ENCODE measurements at places on chromosomes 1 and 21.

GRCh38 chr1:8563944-8564537 lies 246.1 kb downstream of the SLC45A1 start:
- DNase-seq = no peak

DNA sequence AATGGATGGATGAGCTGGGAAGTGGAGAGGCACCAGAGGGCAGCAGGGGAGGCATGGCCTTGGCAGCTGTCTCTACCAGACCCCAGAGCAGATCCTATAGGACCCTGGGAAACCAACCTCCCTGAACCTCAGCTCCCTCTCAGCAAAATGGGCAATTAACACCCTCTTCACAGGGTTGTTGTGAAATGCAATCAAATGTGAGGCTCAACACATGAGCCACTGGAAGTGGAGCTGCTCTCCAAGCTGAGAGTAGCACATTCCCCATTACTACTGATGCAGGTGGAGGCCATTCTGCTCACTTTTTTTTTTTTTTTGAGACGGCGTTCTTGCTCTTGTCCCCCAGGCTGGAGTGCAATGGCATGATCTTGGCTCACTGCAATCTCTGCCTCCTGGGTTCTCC lies 6.5 kb upstream of the SYNC start:
- DNase-seq = no peak

GRCh38 chr1:87279966-87280535 lies 48.6 kb upstream of the LMO4 start:
- DNase-seq = no peak

DNA sequence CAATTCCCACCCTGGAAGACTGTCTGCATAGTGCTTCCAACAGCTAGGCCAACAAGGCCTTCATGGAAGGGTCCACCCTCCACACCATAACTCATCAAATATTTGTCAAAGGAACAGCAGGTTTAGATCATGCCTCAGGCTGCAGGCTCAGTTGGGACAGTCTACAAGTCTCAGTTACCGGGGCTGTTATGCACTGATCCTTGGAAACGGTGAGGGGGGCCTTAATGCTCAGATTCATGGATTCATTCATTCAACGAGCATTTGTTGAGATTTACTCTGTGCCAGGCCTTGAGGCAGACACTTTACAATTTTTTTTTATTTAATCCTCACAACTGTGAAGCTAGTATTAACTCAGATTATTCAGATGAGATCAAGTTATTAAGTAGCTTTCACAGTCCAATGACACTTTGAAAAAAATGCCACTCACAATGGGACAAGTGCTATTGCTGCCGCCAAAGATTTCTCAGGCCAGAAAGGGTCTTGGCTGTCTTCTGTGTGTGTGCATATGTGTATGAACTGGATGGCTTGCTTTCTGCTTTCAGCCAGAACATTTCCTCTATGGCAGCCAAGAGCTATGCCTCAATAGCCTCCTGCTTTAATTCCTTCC lies 8.9 kb upstream of the C1orf216 start:
- DNase-seq = no peak

GRCh38 chr1:213425376-213426030 lies 374.5 kb downstream of the RPS6KC1 start:
- DNase-seq = no peak

DNA sequence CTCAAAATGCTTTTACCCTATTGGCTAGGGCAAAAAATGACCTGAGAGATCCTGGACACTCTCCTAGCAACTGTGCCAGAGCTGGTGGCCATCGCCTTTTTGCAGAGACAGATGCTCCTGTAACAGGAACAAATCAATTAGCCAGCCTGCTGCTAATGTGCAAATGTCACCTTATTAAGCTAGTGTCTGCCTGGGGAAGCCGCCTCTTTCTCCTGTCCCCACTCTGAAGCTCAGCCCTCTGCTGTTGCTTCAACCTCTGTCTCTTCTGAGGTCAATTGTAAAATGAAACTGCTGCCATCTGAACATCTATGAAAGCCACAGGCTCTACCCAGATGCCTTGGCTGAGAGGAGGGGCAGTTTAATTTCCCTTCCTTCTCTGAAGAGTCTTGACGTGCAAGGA lies 85.5 kb upstream of the CACNA1E start:
- no peak for DNase-seq

DNA sequence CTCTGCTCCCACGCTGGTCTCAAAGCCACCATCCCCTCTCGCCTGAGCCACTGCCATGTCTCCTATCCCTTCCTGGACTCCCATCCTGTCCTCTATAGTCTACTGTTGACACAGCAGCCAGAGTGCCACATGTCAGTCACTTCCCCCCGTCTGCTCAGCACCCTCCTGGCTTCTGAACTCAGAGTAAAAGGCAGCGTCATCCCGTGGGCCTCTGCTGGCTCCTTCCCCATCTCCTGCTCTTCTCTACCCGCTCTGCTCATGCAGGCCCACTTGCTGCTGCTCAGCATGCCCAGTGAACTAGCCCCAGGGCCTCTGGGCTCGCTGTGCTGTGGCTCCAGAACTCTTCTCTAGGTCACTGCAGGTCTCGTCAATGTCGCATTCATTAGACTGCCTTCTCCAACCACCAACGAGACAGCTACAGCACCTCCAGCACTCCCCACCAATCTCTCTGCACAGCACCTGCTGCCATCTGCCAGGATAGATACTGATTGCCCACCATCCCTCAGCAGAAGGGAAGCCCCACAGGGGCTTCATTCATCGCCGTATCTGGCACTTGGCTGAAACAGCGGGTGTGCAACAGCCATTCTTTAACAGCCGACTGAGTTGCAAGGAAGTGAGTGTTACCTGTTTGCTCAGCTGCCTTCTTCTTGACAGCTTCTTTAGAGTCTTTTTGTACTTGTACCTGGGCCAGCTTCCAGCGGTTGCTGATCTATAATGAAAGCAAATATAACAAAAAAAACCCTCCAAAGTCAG lies 11.8 kb upstream of the SRM start:
- no peak for DNase-seq

- DNase-seq = no peak
These were observed 14.0 kb upstream of the TIPRL start for GRCh38 chr1:168164771-168165170.

DNA sequence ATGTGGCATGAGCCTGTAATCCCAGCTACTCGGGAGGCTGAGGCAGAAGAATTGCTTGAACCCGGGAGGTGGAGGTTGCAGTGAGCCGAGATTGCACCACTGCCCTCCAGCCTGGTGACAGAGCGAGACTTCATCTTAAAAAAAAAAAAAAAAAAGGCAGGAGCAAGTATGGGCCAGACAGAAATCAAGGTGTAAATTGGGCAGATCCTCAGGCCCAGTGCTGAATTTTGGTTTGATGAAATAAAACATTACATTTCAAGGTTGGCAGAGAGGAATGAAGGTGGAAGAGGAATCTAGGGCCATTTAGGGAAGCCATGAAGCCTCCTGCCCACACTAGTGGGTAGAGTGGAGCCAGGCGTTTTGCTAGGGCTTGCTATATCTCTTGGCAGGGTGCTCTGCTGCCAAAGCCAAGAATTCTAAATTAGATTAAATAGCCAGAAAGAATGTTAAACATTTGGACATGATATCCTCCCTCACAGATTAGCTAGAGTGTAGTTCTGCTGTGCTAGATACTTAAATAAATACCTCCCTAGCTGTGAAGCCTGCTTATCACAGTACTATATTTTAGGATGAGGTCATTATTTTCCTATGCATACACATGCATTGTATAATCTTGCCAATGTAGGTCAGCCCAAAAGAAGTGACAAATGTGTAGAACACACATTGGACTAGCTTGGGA lies 16.6 kb upstream of the LGALS8 start:
- no peak for DNase-seq

DNA sequence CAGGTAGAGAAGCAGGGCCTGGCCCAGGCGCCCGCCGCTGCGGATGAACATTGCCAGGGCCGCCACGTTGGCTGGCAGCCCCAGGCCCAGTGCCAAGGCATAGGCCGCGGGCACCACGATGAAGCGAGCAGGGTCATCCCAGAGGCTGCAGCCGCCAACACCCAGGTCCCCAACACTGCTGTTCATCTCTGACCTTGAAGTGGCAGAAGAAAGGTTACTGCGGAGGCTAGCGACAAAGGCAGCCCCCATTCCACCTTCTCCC lies 8.0 kb downstream of the TMEM35B start:
- no peak for DNase-seq

GRCh38 chr1:10891091-10891490 lies 94.6 kb upstream of the CASZ1 start:
- no peak for DNase-seq

- no peak for DNase-seq
These were observed 42.9 kb downstream of the NFIA start for GRCh38 chr1:61125263-61125662.

DNA sequence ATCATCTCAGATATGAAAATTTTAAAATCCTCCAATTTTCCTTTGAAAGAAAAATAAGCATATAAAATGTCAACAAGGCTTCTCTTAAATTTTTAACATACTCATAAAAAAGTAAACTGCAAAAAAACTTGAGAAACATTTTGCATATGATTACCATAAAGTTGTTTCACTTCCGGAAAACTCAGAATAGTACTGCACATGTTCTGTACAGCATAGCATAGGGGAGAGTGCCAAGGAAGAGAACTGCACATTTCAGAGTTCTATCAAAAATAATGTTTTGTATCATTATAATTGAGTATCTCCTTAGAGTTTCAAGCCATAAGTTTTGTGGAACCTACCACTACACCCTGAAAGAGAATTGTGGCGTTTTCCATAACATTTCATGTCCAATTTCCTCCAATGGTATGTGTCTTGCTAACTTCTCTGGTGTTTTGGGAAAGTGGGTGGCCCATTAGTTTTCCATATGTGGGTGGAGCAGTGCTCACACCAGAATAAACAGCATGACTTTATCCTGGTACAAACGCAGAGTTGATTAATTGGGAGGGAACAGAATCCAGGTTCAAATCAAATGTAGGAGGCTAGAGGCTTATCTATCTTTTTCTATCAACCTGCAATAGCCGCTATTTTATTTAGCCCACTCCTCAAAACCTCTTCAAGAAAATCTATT lies 430.9 kb downstream of the LMO4 start:
- no peak for DNase-seq

DNA sequence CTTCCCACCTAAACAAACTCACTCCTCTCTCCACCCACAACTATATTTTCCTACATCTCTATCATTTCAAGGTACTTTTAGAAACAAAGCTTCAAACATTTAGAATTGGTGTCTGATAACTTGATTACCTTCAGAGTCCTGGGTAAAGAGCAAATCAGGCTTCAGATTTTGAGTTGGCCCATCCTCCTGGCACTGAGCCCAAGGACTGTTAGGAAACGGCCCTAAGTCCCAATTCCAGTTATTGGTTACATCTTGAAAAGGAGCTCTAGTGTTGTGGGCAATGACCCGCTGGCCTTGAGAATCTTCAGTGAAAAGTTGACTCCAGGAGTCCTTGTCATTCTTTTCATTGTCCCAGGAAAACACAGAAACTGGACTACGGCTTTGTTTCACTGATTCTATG lies 15.1 kb downstream of the MTFR1L start:
- DNase-seq = no peak

- no peak for DNase-seq
These were observed 116.0 kb downstream of the TTLL7 start for GRCh38 chr1:83882906-83883305.

DNA sequence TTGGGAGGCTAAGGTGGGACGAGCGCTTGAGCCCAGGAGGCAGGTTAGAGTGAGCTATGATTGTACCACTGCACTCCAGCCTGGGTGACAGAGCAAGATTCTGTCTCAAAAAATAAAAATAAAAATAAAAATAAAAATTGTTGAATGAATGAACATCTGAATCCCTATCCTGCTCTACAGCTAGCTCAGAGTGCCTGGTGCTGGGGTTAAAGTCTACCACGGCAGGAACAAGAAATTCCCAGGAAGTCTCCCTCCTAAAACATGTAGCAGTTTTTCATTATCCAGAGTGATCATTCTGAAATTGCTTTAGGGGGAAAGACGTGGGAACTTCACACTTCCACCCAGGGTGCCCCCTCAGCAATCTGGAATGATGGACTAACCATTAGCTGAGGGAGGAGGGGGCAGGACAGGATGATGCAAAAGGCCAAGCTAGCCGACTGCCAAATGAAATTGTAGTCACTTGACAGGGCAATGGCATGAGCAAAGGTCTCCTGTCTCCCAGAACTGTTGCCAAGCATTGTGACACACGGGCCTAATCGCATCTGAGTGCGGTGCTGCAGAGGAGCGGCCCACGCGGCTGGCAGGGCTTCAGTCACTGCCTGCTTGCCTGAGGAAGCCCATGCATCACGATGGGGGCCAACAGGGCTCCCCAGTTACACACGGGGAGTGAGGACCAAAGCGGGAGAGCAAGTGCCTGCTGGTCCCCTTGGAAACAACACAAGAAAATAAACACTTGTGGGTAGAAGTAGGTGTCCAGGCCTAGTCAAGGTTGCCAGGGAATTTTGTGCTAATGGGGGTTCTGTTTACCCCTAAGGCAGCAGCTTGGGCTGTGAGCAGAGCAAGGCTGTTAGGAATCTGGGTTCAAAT lies 85.7 kb downstream of the NENF start:
- DNase-seq = no peak

DNA sequence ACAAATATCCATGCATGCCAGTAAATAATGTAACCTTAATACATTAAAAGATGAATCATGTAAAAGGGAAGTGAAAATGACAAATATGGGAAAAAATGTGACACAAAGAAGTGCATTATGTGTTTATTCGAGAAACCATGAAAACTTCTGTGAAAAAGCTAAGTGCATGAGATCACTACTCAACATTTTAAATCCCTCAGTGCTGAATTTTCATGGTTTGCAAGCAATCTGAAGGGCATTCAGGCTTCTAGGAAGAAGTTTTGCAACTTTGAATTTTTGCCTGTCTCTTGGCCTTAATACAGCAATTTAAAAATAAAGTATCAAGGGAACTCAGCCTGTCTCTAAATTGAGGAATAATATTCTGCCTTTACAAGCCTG lies 78.2 kb downstream of the MAP3K7CL start:
- DNase-seq = no peak

DNA sequence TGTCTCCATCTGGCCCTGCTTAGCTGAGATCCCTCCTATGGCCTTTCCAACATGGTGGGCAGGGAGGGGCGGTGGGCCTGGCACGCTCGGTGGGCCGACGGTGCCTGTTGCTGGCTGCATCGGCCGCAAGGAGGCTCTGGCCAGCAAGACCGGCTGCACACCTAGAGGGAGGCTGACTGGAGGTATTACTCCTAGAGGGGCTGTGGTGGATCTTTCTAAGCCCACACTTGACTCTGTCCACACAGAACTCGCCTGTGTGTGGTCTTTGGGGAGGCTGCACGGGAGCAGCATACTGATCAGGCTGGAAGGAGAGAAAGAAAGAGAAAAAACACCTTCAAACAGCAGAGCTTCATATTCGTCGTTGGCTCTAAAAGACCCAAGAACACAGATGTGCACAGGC lies 41.7 kb upstream of the ZC3H12A start:
- DNase-seq = no peak

DNA sequence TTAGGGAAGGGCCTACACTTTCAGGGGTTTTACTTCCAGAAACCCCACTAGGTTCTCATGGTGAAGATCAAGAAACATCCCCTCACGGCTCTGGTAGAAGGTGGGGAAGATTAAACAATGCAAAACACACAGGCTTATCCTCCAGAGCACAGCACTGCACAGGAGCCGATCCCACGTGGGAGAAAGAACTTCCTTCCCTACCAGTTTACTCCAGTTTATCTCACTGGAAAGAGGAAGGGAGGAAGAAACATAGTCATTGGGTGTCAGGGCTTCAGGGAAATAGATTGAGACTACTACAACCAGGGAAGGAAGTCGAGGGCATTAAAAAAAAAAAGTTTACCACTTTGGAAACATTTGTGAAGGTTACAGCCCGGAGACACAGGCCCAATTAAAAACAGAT lies 164.4 kb downstream of the NTPCR start:
- DNase-seq = no peak

Measured in stimulated activated CD4-positive, alpha-beta T cell treated with anti-CD3 and anti-CD28 coated beads, Interleukin-1b, Interleukin-23, amount 100 ng/mL, for 1 hour (primary cell).